ENCODE measurements at places on chromosomes 5 and 9.

DNA sequence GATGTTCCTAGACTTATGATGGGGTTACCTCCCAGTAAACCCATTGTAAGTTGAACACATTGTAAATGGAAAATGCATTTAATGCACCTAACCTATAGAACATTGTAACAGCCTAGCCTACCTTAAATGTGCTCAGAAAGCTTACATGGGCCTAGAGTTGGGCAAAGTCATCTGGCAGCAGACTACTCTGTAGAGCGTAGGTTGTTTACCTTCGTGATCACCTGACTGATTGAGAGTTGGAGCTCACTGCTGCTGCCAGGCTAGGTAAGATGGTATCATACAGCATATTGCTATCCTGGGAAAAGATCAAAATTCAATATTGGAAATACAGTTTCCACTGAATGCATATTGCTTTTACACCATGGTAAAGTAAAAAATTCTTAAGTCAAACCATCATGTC, 95.4 kb downstream of the HTR4 start:
- no peak for DNase-seq

- DNase-seq: no peak
Observed at GRCh38 chr9:131370638-131371037, 23.2 kb upstream of the PRRC2B start.

GRCh38 chr5:34547300-34548085, 108.6 kb upstream of the RAI14 start:
- no peak for DNase-seq

DNA sequence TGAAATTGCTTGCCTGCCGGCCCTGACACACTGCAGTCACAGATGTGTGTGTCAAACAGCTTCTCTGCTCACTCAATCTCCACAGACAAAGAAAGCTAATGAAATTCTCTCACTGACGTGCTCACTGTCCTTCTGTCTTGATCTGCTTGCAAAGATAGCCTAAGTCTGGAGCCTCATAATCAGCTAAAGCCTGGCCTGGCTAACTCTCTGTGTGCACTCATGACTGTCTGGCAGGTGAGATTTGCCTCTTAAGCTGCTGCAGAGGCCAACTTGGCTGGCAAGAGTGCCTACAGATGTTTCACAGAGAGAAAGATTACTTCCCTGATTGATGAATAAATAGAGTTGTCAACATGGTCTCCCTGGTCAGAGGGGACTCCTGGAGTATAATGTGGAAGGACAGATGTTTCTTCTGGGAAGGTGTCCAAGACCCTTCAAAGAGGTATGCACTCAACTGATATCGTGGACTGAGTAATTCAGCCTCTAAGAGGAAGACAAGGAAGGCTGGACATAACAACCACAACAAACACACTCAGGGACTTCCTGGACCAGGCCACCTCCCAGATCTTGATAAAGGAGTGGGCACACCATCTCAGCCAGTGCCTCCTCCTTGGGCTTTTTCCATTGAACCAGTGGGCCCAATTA, 362.0 kb downstream of the SPOCK1 start:
- DNase-seq: no peak

DNA sequence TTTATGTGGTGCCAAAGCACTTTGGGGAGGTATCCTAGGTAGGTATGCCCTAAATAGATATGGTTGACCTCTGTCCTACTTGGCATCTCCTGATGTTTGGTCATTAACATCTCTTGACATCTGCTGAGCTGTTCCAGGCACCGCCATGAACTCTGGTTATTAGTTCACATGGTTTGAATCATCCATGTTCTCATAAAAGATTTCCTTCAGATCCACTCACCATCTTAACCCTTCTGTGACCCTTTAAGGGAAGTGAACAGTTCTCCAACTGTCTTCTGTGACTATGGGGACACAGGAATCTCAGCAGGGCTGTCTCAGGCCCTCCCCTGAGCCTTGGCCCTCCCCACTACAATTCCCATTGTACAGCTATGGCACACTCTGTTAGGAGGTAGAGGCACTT, 167.7 kb downstream of the CDH6 start:
- no peak for DNase-seq

DNA sequence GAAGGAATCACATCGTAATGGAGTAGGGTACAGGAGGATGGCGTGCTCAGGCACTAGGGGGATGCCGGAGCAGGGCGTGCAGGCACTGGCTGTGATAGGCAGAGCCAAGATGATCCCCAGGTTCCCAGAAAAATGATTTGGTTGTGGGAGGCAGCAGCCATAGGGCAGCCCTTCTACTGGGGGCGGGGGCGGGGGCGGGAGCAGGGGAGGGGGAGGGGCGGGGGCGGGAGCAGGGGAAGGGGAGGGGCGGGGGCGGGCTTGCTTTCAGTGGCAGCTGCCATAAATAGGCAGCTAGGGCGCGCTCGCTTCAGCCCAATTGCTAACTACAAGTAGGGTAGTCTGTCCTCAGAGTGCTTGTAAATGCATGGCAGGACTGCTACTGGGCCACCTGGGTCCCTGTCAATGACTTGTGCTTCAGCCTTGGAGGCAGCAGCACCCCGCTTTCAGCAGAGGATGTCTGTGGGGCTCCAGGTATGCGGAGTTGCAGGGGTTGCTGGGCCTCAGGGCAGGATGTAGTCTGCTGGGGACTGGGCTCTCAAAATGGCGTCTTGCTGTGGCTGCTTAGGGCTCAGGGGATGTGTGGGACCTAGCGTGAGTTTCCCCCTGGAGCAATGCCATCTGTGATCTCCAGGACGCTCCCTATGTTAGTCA, 354.3 kb downstream of the RAB3C start:
- no peak for DNase-seq

DNA sequence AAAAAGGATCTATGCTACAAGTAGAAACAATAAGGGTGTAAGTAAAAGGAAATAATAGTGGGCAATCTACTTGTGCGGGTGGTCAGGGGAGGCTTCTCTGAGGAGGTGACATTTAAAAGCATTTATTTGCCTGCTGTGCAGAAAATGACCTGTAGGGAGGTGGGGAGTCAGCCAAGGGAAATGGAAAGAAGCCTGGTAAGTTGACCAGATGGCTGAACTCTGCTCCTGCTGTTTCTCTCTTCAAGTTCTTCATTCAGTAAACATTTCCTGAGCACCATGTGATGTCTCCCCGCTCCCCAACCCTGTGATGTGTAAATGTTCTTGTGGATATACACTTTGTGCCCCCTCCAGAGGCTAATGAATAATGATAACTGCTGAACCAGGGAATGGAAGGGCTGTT, 9.9 kb upstream of the SPIN1 start:
- DNase-seq: no peak

- peak; percentile 62 for DNase-seq
Observed at GRCh38 chr5:176543428-176544182, 5.5 kb upstream of the CDHR2 start.

DNA sequence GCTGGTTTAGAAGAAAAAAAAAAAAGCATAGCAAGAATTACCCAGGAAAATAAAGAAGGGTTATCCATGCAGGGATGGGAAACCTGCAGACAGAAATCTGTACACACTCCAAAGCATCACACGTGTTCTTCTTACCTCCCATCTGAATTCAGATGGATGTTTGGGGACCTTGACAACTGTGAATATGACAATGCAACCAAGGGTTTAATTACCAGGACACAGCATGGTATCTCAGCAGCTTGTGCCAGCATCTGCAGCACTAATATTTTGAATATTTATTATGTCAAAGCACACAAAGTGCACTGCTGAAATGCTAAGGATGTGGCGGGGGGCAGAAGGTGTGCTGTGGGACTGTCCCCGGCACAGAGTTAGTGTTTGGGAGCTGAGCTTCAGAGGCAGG, 47.9 kb downstream of the SLIT3 start:
- no peak for DNase-seq

- no peak for DNase-seq
Observed at GRCh38 chr5:62315376-62316175, 9.6 kb downstream of the KIF2A start.

GRCh38 chr5:90982576-90982975, 400.5 kb downstream of the ARRDC3 start:
- no peak for DNase-seq

GRCh38 chr5:133688391-133688790, 76.0 kb upstream of the FSTL4 start:
- no peak for DNase-seq

DNA sequence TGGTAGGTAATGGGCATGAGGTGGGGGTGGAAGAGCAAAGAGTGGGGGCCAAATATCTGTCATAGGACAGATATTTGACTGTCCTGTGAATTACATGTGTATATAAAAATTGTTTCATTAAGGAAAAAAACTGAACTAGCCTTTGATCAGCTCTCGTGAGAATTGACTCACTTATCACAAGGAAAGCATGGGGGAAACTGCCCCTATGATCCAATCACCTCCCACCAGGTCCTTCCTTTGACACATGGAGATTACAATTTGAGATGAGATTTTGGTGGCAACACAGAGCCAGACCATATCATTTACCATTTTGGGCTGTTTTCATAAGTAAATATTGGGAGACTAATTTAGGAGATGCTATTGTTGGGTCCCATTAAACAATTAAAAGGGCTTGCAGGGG, 63.2 kb upstream of the FYB1 start:
- no peak for DNase-seq

GRCh38 chr5:63085561-63085960, 506.9 kb downstream of the LRRC70 start:
- no peak for DNase-seq

DNA sequence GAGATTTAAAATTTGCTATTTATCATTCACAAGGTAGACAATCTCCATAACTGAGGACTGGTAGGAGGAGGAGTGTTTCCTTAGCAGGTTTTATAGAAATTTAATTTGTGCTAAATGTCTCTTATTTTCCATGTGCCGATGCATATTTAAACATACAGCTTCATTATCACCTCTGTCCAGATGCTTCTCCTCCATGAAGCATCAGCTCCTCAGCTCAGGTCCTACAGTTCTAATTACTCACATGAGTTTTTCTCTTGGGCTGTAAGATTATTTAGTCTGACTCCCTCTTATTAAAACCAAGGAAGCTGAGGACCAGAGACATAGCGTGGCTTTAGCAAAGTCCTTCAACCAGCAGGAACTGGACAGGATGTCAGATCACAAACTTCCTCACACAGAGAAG, 300.2 kb upstream of the PANK3 start:
- DNase-seq: no peak
